ENCODE measurements at places on chromosomes 6 and 20. TPM values are rescaled to one million over a fixed set of nuclear protein-coding genes. Genes with fewer than 3 reads are reported as not detected.

HEBP2 gene
- polyA plus RNA-seq = 35.5 TPM

TREM1 gene
- 0.49 TPM for polyA plus RNA-seq

GRCh38 chr6:159646733-159647132, 46.3 kb downstream of the SOD2 start:
- no peak for DNase-seq

GPX5 gene
- not detected for polyA plus RNA-seq

- no peak for DNase-seq
Measured at GRCh38 chr6:130787726-130788500, 39.3 kb upstream of the SMLR1 start.

DNA sequence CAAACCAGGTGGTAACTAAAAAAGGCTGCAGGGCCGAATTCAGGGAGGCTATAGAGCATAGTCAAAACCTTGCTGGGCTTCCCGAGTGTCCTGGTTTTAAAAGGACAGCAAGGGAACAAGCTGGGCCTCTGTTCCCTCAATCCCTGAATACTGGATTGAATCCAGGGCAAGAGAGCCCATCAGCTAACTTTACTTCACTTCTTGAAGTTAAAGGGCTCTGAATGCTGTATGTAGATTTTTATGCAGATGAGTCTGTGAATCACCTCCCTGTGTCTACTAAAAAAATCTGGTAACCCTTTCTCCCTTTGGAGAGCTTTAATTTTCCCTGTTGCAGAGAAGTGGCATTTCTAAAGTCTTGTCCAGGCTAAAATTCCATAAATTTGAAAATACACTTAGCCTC, 29.5 kb downstream of the LYRM4 start:
- no peak for DNase-seq

- DNase-seq = peak; percentile 23
Measured at GRCh38 chr6:46130666-46131065, 877 bp downstream of the ENPP4 start.

BIRC7 gene
- polyA plus RNA-seq = 0.25 TPM

SLC17A2 gene
- polyA plus RNA-seq = not detected

DNA sequence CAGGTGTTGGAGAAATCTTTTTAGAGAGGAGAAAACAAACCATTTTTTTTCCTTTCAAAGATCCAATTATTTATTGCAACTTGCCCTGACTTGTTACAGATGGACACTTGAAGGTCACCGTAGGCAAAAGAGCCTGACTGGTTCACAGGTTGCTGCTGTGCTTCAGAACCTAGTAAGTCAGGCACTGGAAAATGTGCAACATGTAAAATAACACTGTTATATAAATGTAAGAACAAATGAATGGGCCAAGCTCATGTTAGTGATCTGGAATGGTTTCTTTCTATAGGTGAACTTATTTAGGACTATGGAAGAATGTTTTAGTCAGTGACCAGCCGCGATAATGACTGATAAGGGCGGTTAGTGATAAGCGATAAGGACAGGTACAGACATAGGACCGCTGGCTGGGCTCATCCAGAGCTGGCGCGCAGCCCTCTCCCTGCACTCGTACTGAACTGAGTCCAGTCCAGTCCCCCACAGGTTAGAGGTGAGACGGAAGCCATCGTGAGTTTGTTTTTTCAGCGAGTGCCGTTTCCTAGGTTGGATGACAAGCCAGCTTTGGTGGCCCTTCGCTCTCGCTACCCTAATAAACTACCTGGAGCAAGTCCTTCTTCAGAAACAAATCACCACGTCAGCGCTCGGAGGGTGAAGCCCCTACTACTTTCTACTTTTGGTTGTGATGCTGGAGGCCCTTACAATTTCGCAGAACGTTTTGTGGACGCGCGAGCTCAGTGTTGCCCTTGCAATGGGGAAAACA, 94.4 kb upstream of the PRDM1 start:
- DNase-seq = peak; percentile 9

DNA sequence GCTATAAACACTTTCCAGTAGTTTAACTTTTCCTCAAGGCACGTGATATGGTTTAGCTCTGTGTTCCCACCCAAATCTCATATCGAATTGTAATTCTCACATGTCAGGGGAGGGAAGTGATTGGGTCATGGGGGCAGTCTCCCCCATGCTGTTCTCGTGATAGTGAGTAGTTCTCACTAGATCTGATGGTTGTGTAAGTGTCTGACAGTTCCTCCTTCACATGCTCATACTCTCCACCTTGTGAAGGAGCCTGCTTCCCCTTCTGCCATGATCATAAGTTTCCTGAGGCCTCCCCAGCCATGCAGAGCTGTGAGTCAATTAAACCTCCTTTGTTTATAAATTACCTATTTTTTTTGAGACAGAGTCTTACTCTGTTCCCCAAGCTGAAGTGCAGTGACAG, 127.9 kb downstream of the DTNBP1 start:
- no peak for DNase-seq

FOXS1 gene
- polyA plus RNA-seq = 6.3 TPM

DNA sequence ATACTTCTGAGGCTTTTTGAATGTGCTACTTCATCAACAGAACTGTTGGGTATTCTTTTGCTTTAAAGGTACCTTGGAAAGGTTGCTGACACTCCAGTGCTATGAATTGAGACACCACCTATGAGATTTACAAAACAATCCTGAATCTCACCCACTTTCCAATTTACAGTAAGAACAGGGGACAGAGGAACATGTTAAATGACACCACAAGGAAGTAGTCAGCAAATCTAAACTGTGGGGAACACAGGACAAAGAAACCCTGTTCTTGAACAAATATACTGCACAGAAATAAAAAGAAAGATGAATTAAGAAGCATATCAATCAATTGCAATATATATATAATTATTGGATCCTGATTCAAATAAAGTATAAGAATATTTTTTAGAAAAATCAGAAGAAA, 216.7 kb upstream of the ARID1B start:
- DNase-seq = no peak

DNA sequence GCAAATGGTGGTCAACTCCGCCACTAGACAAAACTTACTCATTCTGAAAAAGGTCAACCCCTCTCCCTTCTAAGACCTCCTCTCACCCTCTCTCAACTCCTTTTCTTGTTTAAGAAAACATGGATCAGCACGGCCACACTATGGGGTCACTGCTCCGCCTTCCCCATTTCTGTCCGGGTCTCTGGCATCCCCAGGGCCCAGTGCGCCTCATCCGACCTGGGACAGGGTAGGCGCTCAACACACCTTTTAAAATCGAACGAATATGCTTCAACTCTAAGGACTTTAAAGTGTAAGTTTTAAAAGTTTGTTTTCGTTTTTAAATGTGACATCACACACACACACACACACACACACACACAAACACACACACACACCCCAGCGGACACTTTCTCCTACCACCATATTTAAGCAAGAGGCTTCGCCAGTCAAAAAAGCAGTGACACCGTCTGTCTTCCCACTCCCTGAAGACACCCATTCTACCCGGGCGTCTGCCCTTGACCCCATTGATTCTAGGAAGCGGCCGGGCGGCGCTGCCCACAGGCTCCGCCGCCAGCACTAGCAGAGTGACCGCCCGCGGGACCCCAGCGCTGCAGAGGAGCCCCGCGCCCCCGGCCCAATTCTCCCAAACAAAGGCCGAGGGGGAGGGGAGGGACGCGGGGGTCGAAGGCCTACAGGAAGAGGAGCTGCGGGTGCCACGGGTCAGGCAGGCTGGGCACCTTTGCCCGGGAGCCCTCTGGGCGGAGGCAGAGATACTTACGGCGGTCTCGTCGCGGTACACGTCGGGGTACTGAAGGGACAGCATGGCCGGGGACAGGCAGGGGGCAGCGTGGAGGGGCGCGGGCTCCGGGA, 568 bp downstream of the PREP start:
- DNase-seq = peak; percentile 56

SRSF12 gene
- polyA plus RNA-seq = 4.0 TPM

- no peak for DNase-seq
Measured at GRCh38 chr6:125519367-125519766, 217.6 kb upstream of the HDDC2 start.

- no peak for DNase-seq
Measured at GRCh38 chr6:29750709-29751108, 27.5 kb downstream of the HLA-F start.

CAP2 gene
- 160 TPM for polyA plus RNA-seq

SLC17A3 gene
- polyA plus RNA-seq = not detected

GRCh38 chr20:8115436-8115835, 16.6 kb upstream of the PLCB1 start:
- no peak for DNase-seq

TBX18 gene
- polyA plus RNA-seq = 22.6 TPM

OR2B6 gene
- not detected for polyA plus RNA-seq

All from muscle of leg (tissue), 16 donors.